ENCODE measurements at places on chromosomes 2 and 18.
A peak's percentile ranks its signal among the peaks of the same experiment; 100 is the strongest.

DNA sequence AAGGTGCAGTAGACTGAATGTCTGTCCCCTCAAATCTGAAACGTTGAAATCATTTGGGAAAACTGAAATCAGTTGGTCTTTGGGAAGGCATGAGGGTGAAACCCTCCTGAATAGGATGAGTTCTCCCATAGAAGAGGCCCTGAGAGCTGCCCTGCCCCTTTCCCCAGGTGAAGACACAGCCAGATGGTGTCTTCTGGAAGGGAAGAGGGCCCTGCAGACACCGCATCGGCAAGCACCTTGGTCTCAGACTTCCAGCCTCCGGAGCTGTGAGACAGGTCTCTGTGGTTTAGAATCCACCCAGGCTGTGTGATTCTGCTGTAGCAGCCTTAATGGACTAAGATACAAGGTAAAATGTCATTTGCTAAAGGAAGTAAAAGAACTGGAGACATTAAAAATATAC, 42.1 kb upstream of the SNTG2 start:
- DNase-seq = no peak

DNA sequence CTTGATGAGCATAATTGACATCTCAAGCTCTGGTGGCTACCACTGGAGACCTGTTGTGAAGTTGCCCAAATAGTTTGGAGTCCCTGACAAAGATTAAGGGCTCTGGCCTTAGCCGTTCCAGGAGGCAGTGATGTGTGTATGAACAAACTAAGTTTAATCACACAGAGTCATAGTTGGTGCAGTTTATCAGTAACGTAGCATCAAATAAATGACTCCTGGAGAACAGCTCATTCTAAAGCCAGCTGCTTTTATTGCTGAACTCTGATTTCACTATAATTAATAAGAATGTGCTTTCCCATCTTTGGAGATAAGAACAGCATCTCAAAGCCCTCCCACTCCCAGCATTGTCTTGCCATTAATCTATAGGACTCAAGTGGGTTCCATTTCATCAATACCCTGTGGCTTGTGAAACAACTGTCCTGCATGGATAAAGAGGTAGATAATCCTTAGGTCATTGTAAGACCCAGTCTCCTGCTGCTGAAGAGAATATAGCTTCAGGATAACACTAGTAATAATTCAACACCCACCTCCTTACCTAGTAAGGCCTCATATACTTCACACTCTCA, 211.4 kb upstream of the THUMPD2 start:
- no peak for DNase-seq

- no peak for DNase-seq
Observed at GRCh38 chr2:95006588-95006987, 18.9 kb upstream of the MAL start.

- DNase-seq = peak; percentile 65
Observed at GRCh38 chr2:24360050-24360962, at the start of gene ITSN2. TSS of gene ITSN2 (minus strand) at chr2:24360536. CDS start at chr2:24328082, 32,454 bp downstream.

- no peak for DNase-seq
Observed at GRCh38 chr2:122570641-122571040, 815.2 kb downstream of the TSN start.

DNA sequence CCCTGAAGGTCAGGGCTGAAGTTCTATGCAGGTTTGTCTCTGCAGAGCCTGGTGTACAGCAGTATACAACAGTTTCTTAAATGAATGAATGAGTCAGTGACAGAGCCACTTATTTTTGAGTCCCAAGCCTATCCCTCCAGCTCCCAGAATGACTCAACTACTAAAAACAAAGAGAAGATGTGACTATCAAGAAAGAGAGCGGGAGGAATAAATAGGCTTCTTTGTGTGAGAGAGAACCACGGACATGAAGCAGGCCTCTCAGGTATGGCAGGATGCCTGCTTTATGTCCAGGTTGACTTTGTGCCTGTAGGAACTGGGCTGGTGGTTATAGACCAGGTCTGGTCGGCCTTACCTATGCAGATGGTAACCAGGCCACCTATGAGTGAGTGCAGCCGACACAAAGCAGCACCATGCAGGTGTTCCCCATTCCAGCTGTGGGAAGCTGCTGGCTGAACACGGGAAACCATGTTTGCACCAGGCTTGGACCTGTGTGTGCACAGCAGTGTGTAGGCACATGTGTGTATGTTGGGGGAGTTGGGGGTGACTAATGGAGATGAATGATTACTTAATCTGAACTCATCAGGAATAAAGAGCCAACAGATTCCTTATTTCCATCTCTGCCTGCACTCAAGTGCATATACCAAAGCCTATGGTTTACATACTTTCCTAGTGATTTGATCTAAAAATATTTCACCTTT, 171.0 kb downstream of the OSR1 start:
- no peak for DNase-seq

DNA sequence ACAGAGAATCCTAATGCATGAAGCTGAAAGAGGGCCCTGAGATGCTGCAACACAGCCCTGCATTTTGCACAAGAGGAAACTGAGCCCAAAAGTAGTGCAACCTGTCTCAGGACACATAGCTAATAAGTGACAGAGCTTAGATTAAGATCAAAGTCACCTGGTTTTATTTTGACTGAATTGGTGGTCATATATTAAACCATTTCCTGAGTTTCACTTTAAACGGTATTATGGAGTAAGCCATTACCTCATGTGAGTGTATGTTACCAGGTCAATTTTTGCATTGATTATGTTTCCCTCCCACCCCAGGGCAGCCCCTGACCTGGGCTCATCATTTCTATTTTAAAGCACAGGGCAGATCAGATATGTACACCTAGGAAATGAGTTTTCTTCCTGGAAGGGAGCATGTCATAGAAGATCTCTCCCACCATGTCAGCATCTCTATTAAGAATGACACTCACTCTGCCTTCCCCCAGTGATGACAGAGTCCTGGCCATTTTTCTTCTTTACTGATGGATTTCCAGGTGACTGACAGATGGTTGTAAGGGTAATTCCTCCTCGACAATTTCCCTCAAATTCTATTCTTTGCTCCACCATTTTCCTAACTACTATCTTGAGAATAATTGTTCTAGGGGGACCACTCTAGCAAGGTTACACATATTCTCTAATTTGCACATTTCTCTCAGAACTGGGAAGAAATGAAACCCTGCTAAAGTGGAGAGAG, 441.3 kb upstream of the SLC14A2 start:
- no peak for DNase-seq

DNA sequence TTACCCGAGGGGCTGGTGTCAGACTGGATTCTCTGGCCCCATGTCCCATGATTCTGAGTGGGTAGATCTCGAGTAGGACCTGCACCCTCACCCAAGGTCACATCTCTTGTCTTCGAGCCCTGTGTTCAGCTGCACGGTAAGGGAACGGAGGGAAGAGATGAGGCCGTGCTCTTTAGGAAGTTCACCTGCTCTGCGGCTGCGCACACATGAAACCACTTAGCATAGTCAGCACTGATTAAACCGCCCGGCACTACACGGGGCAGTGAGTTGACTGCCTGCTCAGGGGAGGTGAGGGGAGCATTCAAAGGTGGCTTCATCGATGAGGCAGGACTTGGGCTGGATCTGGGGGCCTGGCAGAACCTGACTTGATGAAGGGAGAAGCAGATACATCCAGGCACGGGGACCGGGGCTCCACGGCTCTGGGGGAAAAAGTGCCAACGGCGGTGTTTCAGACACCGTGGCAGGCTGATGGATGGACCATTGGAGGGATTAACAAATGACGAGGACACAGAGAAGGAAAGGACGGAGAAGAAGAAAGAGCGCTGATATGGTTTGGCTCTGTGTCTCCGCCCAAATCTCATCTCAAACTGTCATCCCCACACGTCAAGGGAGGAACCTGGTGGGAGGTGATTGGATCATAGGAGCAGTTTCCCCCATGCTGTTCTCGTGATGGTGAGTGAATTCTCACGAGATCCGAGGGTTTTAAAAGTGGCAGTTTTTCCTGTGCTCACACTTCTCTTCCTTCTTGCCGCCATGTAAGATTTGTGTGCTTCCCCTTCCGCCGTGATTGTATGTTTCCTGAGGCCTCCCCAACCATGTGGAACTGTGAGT, 248.6 kb downstream of the CYP26B1 start:
- no peak for DNase-seq

GRCh38 chr18:36623681-36624190, 205.1 kb downstream of the TPGS2 start:
- peak; percentile 7 for DNase-seq

GRCh38 chr2:98498703-98499440, 54.2 kb downstream of the INPP4A start:
- DNase-seq = no peak

GRCh38 chr18:22469061-22469734, 51.5 kb upstream of the CTAGE1 start:
- DNase-seq = no peak

GRCh38 chr2:32095671-32096070, 32.3 kb downstream of the SPAST start:
- no peak for DNase-seq

GRCh38 chr18:55024564-55024963, 65.3 kb upstream of the CCDC68 start:
- no peak for DNase-seq

DNA sequence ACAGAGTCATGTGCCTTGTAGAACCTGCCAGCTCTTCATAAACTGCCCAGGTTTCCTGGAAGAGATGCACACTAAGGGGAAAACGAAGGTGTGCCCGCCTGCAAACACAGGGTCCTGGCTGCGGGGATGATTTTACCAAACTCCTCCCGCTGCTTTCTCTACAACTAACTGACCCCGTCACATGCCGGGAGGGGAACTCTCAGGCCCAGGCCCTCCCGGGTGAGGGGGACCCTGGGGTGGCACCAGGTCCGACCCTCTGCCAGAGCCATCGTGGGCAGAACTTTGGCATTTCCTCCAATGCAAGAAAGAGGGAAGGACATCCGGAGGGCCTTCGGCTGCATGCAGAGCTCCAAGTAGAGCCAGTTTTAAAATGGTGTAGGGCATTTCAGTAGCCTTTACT, 28.6 kb downstream of the CAPN13 start:
- no peak for DNase-seq

All from fibroblast of gingiva (primary cell).